Left lung (tissue), 14 donors: ENCODE measurements at places on chromosomes 2 and 18. TPM values are rescaled to one million over a fixed set of nuclear protein-coding genes. Genes with fewer than 3 reads are reported as not detected.

GRCh38 chr2:100606726-100607343 is 44.0 kb downstream of the PDCL3 start:
- no peak for DNase-seq

- DNase-seq = no peak
Observed at GRCh38 chr2:46193356-46193755, 103.9 kb upstream of the EPAS1 start.

DNA sequence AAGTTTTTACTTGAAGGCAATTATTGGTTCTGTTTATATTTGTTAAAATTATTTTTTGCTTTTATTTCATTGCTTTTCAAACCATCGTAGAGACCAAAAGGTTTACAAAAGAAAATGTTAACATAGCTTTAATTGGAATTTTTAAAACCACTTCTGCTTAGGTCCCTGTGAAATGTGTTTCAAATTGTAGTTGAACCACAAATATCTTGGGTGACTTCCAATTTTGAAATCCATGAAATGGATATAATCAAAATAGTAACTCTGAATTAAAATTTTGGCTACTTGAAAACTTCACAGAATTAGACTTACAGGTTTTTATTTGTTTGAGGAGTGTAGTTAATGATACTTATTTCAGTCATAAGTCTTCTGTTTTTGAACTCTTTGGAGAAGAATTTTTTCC is 3.1 kb upstream of the SPAG16 start:
- DNase-seq = no peak

DNA sequence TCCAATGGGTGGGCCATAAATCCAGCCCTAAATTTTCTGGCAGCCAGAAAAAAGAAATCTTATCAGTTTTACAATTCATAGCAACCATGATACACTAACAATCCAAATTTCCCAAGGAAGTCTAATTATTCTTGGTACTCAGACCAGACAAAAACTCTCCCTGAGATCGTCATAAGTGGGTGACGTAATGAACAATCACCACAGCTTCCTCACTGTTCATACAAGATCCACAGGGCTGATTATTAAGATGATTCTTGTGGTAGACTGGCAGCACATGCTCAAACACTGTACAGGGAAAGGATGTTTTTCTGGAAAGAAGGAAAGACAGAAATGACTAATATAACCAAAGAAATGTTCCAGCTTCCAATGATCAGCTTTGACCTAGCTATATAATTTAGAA is 178.3 kb upstream of the CRIM1 start:
- DNase-seq = no peak

DNA sequence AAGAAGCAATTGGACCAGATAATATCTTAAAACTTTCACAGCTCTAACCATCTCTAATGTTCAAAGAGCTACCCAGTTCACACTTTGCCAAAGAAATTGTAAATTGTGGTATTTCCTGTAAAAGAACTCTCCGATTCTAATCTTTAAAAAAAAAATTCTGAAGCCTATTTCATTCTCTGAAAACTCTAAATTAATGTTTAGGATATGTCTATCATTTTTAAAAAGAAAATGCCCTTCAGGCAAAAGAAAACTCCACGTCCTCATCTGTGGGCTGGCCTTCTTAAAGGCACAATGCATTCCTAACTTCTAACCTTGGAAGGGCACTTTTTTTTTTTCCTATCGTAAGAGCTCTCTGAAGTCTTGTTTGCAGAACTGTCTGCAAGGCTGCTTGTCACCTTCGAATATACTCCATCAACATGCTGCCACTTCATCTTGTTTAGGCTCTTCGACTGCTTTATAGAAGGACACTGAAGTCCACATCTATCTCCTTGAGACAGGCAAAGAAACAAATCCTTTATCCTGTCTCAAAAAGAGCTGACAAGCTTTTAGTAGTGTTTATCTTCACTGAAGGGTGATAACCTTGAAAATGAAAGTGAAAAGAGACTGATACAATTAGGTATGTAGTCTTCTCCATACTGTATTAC is 124.3 kb upstream of the SLC39A10 start:
- DNase-seq = no peak

DNA sequence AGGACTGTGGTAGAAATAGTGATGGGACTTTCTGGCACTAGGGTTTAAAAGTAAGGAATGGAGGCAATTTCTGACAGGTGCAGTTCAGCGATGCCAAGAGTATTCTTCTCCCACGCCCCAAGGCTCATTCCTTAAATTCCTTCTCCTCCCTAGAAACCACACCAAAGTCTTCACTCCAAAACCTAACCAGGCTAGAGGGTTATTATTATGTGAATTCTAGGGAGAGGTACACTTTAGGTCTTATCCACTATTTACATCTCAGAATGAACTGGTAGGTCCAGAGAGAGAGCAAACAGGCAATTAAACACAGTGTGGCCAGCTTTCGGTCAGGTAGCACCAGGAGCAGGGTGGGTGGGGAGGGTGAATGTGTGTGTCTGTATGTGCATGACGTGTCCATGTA is 11.4 kb downstream of the IL1F10 start:
- DNase-seq = no peak

GRCh38 chr2:134634054-134634753 is 84.6 kb downstream of the TMEM163 start:
- no peak for DNase-seq

GRCh38 chr2:124325667-124326440 is 300.8 kb downstream of the CNTNAP5 start:
- DNase-seq = no peak

DNA sequence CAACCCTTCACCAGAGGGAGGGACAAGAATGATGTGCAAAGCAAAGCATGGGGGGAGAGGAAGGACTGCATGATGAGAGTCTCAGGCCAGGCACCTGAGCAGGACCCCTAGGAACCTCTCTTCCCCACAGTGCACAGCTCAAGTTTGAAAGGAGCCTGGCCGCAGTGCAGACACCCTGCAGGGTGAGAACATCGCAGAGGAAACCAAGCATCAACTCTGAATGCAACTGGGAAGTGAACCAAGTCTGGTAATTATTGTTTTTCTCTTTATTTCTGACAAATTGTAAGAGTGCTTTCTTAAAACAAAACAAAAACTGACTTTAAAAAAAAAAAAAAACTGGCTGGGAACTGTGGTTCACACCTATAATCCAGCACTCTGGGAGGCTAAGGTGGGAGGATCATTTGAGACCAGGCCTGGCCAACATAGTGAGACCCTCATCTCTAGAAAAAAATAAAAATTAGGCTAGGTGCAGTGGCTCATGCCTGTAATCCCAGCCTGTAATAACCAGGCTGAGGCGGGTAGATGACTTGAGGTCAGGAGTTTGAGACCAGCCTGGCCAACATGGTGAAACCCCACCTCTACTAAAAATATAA is 15.3 kb downstream of the NPC1 start:
- no peak for DNase-seq

- no peak for DNase-seq
Observed at GRCh38 chr18:5770176-5770575, 125.1 kb downstream of the TMEM200C start.

- no peak for DNase-seq
Observed at GRCh38 chr2:204586444-204587180, 41.3 kb downstream of the PARD3B start.

DNA sequence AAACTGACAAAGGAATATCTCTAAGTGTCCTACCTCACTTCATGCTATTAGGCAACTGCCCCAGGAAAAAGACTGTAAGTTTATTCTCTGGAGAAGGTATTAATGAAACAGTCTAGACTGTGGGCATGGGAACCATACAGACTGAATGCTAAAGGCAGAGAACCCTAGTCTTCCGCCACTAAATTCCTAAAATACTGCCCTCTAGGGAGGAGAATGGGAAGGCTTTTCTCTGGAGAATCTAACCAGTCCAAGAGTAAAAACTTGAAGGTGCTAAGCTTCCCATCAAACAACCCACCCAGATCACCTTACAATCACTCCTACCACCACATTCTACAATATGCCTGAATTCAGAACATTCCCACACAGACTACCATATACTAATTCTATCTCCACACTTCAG is 3.4 kb downstream of the SRBD1 start:
- no peak for DNase-seq

The GNLY gene
- 7.4 TPM for polyA plus RNA-seq

The COL4A3 gene
- polyA plus RNA-seq = 5.5 TPM

The ZRANB3 gene
- 10.0 TPM for polyA plus RNA-seq

The CPO gene
- not detected for polyA plus RNA-seq

The TMEM37 gene
- 31.1 TPM for polyA plus RNA-seq

The FAM237A gene
- polyA plus RNA-seq = not detected
